ENCODE measurements at places on chromosomes 1 and 21.
A peak's percentile ranks its signal among the peaks of the same experiment; 100 is the strongest.

DNA sequence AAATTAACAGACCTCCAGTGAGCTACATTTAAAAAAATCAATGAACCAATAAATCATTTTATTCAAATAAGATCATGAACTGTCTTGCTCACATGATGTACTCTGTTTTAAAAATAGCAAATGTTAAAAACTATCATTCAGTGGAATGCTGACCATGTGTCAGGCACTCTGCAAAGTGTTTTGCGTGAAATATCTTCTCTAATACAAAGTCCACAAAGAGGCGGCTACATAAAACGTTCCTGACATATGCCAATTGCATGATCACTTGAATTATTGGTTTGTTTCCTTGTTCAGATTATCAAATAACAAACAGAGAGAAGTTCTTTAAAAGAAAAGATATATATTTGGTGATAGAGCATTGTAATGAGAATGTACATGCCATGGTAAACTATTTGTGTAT, 10.7 kb downstream of the FMO2 start:
- no peak for DNase-seq

DNA sequence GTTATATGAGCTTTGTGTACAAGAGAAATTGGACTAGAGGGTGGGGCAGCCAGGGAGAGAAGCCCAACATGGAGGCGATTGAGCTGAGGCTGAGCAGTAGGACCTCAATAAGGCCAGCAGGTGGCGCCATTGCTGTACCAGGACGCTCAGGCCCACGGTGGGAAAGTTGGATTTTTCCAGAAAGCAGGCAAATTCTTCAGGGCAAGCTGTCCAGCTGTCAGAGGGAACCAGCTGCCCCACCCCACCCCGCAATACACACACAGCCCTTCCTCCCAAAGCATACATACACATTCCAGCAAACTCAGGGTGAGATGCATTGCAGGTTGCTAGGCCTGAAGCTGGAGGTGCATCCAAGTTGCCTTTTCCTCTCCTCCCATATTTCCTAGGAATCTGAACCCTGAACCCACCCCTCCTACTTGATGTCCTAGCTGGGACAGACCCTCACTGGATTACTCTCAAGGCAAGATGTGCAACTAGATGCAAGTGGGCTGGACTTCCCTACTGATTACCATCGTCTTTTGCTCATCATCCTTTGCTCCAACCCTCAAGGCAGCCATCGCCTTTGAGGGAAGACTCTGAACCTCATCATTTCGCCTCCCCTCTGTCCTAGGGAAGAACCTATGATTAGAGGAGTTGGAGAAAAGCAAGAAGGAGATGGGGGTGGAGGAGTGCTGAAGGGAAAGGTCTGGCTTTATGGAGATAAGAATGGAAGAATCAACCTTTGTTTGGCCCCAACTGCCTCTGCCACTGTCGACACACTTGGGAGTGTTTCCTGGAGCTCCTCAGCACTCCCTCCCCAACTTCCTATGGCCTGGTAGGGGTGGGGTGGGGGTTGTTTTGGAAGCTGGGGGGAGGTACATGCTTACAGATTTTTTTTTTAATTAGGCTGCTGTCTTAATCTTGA, 25.5 kb downstream of the CD34 start:
- DNase-seq = no peak

DNA sequence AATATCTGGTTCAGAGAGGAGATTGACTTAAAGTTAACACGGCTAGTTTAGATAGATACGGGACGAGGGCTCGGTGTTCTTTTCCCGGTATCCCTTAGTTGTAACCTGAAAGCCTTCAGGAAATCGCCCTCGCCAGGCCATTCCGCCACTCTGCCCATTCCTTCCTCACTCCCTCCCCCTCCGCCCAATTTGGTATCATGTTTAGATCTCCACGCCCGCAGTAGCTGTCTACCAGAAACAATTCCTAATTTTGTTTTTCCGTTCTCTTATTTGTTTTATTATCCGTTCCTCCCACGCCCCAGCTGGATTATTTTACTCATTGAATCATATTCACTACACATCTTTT, 685 bp upstream of the VAMP4 start:
- DNase-seq = peak; percentile 1

DNA sequence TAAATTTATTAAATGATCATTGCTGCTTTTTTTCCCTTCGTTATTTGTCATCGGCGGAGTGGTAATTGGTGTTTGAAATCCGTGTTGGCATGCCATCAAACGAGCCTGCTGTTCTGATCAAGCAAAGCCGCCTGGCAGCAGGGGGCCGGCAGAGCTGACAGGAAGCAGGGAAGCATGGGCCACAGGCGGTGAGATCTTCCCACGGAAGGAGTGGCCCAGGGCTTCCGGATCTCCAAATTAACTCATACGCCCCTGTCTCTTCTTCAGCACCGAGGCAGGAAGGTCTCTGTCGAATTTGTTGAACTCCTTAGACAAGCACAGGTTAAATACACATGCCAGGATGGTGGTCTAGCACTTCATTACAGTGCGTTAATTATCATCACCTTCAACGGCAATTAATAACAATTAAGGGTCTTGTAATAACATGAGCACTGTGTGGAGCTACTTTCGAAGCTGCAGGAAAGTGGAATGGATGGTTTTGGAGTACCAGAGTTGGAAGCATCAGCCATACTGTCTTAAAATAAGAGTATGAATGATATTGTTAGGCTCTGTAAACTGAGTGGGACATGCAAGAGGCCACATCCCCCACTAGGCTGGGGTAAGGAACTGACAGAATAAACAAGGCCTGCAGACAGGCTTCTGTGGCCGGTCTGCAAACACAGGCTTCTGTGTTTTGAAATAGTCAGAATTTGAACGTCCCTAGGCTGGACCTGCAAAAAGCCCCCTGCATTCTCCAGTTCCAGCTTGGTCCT, 199.4 kb upstream of the DAB1 start:
- no peak for DNase-seq

DNA sequence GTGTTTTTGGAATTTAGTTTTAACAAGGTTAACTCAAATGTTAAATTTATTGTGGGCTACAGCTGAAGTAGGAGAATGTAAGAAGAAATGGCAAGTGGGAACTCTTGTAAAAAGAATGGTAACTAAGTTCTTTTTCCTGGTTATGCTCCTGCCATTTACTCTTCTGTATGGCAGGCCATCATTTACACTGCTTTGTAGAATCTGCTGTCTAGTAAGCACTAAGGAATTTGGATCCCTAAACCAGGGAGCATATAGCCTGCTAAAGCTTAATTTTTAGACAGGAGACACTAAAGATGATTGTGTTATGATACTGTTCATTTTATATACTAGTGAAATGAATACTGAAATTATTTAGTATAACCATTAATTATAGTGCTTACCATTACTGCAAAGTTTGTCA, 85.3 kb downstream of the CAMTA1 start:
- DNase-seq = no peak

DNA sequence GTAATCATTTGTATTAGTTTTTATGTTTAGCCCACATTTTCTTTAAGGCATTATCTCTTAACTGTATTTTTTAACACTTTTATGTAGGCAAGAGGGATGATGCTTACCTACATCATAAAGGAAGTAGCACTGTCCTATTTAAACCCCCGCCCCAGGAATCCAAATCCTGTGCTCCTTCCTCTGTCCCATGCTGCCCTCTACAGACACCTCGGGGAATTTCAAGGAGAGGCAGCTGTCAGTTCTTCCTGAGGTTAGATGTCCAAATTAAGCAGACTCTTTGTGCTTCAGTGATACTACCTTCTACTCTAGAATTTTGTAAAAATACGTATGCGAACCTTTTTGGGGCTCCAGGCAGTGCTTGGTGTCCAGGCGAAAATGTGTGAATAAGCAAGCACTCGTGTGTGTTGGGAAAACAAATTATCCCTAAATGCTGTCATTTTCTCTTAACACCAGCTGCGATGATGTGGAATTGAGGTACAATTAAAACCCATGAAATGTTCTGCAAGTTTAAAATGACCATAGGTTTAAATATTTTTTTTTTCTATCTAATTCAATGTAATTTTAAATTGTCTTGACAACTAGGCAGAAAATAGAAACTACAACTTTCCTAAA, 19.2 kb downstream of the CRCT1 start:
- no peak for DNase-seq

GRCh38 chr21:32457360-32457840, 44.9 kb downstream of the EVA1C start:
- DNase-seq = no peak

GRCh38 chr1:179757933-179758332, 14.8 kb downstream of the FAM163A start:
- DNase-seq = no peak

GRCh38 chr1:110540891-110541685, 22.1 kb upstream of the KCNA10 start:
- DNase-seq = no peak

- DNase-seq = no peak
These were observed 95.0 kb downstream of the CD58 start for GRCh38 chr1:116475850-116476218.
